ENCODE measurements at places on chromosomes 11 and 22.

GRCh38 chr11:18707811-18708340, 9.3 kb downstream of the TMEM86A start:
- no peak for DNase-seq

DNA sequence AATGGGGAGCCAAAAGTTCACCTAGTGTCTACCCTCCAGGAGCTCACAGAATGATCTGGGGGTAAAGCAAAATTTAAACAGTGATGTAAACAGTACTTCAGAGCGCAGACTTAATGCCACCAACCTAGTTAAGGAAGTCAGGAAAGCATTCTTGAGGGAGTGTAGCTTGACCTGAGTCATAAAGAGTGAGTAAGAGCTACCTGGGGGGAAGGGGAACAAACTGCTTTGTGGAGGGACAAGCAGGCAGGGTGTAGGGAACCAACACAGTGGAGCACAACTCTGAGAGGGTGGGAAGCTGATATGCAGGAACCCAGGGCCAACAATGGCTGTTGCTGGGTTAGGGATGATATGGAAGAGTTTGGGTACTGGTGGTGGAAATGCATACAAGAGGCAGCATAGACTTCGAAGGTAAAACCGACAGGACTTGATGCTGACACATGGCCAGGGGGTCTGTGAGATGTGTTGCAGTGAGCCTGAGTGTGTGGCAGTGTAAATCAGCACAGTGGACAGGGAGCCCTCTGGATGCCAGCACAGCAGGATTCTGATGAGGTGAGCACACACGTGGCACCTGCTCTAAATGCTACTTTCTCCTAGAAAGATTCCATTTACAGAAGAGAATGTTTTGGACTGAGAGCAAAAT, 58.3 kb upstream of the CYP2D6 start:
- DNase-seq, result no peak

DNA sequence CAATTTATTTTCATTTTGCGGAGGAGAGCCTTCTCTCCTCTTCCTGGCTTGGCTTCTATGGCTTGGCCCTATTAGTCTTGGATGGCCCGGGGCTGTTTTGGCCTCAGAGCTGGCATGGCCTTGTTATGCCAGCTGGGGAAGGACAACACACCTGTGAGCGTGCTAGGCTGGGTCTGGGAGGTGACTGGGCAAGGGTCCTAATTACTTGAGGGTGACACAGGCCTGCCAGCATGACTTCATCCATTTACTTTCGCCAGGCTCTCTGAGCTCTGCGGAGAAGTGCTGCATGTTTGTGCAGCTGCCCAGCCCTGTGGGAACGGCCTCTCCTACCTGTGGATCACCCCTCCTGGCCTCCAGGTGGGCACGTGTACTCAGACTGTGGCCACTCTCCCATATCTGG, 153.6 kb downstream of the SNX19 start:
- no peak for DNase-seq

DNA sequence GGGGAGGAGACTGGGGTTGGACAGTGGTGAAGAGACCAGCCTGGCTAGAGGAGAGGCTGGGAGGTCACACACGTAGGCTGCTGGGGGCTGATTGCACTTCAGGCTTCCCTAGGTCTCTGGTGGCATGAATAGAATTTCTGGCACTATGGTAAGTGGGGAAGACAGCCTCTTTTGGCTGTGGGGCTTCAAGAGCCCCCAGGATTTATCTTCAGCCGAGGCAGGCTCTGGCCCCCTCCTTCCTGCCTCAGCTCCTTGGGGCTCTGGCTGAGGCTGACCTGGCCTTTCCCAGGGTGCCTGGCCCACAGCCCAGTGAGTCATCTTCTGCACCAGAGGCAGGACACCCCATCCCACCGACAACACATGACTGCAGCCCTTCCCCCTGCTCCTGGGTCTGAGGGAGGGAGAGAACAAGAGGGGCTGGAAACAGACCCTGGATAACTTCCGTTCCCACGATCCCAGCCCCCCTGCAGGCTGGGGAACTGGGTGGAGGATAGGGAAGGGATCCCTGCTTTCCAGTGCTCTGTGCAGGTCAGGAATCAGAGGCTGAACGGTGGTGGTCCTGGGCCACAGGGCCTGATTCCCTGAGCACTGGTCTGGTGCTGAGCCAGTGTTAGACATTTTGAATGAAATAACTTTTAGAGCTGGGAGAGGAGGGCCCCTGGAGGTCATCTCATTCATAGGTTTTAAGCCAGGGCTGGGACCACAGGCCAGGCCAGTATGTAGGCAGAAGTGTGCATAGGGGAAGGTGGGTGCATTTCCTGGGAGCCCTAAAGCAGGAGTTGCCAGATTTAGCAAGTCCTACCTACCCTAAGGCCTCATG, 26.5 kb downstream of the ARHGEF17 start:
- DNase-seq, result no peak

GRCh38 chr11:58609723-58610122, 12.7 kb upstream of the CNTF start:
- DNase-seq, result no peak

DNA sequence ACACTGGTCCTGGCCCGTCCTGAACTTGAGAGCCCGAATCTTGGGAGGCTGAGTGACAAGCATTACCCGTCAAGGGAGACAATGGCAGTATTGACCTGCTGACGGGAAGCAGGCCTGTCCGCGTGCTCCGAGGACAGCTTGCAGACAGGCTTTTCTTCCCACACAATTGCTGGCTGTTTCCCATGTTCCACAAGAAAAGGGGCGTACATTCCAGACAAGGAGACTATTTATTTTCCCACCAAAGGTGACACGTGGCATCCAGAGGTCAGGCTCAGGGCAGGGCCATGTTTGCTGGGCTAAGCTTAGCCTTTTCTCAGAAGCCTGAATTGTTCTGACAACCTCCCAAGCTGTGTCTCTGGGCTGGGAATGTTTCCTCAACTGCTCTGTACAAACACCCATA, 86.9 kb upstream of the SPON1 start:
- no peak for DNase-seq
